CD4-positive, CD25-positive, alpha-beta regulatory T cell (primary cell): ENCODE measurements at places on chromosomes 3 and 15. TPM values are rescaled to one million over a fixed set of nuclear protein-coding genes. Genes with fewer than 3 reads are reported as not detected.
A peak's percentile ranks its signal among the peaks of the same experiment; 100 is the strongest.

GRCh38 chr3:194854659-194855390 lies 169.1 kb downstream of the FAM43A start:
- DNase-seq = no peak

DNA sequence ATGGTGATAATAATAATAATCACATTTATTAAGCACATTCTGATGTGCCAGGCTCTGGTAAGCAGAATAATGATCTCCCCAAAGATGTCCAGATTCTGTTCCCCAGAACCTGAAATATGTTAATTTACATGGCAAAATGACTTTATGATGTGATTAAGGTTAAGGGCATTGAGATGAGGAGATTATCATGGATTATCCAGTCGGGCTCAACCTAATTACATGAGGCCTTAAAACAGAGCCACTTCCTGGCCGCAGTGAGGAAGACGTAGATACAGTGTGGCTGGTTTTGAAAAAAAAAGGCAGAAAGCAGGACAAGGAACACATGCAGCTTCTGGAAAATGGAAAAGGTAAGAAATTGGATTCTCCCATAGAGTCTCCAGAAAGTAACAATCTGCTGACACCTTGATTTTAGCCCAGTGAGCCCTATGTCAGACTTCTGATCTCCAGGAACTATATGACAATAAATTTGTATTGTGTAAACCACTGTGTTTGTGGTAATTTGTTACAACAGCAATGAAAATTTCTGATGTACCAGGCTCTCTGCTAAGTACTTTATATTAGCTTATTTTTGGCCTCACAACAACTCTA lies 126.7 kb downstream of the ALCAM start:
- no peak for DNase-seq

GRCh38 chr15:26879706-26880105 lies 12.8 kb downstream of the GABRA5 start:
- no peak for DNase-seq

DNA sequence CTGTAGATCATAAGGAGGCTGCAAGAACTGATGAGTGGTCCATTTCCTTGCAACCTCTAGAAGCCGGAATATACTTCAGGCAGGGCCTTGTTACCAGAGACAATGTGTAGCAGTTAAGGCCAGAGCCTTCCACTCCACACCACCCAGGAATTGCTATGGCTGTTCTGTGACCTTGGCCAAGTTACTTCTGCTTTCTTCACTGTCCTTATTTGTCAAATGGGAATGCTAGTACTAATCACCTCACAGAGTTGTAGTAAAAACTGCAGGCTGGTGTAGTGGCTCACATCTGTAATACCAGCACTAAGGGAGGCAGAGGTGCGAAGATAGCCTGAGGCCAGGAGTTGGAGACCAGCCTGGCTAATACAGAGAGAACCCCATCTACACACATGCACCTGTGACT lies 28.7 kb upstream of the RPN1 start:
- DNase-seq = no peak

- DNase-seq = peak; percentile 47
These were observed 24.3 kb downstream of the NXPE3 start for GRCh38 chr3:101803173-101803782.

- DNase-seq = no peak
These were observed 124.2 kb downstream of the GHSR start for GRCh38 chr3:172323894-172324610.

GRCh38 chr3:81459733-81460132 lies 301.7 kb downstream of the GBE1 start:
- DNase-seq = no peak

DNA sequence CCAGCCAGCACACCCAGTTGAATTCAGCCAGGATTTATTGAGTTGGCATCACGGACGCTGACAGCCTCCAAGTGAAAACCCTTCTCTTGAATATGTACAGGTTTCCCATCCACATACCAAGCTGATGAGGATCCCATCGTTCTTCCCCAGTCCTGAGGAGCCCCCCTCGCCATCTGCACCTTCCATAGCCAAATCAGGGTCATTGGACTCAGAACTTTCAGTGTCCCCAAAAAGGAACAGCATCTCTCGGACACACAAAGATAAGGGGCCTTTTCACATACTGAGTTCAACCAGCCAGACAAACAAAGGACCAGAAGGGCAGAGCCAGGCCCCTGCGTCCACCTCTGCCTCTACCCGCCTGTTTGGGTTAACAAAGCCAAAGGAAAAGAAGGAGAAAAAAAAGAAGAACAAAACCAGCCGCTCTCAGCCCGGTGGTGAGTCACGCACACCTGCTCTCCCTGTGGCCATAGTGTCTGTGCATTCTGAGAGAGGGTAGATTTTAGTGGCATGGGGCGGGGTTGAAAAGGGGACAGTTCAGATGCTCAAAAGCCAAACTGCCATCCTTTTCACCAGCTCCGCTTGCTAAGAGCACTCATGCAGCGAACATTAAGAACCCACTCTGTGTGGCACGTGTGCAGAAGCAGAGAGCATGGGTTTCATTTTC lies 51.2 kb downstream of the KLHL25 start:
- DNase-seq = no peak

- DNase-seq = no peak
These were observed 49.5 kb downstream of the CRTC3 start for GRCh38 chr15:90579213-90579612.

DNA sequence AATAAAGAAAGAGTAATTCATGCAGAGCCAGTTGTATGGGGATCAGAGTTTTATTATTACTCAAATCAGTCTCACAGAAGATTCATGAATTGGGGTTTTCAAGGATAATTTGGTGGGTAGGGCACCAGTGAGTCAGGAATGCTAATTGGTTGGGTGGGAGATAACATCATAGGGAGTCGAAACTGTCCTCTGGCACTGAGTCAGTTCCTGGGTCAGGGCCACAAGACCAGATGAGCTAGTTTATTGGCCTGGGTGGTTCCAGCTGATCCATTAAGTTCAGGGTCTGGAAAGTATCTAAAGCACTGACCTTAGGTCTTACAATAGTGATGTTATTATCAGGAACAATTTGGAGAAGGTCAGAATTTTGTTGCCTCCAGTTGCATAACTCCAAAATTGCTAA lies 998.6 kb upstream of the EPHA6 start:
- no peak for DNase-seq

GRCh38 chr15:101542306-101543025 lies 53.0 kb upstream of the PCSK6 start:
- DNase-seq = no peak

DNA sequence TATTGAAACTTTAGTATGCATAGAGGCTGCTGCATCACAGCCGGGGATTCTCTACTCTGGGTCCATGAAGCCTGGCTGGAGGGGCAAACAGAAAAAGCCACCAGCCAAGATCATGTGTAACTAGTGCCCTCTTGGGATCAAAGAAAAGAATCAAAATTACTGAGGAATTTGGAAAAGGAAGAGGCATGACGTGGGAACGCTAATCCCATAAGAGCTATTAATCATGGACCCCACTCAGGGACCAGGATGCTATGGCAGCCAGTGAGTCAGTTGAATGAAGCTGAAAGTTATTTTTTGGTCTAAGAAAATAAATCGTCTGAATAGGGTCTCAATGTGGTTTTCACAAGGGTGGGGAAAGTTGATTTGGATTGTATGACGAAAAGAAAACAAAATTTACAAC lies 1165.1 kb downstream of the ROBO2 start:
- DNase-seq = no peak

- DNase-seq = no peak
These were observed 76.6 kb downstream of the AQP9 start for GRCh38 chr15:58214591-58215340.

DNA sequence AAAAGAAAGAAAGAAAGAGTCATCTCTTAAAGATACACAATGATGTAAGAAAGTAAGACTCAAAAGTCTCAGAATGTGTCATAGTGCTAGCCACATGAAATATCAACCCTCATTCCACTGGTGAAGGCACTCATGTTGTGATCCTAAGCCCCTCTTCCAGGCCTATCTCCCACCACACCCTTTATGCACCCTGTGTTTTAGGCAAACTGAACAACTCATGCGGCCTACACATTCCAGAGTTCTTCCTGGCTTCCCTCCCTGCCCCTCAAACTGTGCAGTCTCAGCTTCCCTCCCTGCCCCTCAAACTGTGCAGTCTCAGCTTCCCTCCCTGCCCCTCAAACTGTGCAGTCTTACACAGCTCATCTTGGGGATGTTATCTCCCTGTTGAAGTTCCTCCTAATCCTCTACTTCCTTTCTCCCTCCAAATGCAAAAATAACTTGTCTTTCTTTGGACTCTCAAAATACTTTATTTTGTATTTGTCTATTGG lies 69.0 kb upstream of the FNDC3B start:
- no peak for DNase-seq

- DNase-seq = no peak
These were observed 44.8 kb downstream of the KBTBD12 start for GRCh38 chr3:127959873-127960272.

DNA sequence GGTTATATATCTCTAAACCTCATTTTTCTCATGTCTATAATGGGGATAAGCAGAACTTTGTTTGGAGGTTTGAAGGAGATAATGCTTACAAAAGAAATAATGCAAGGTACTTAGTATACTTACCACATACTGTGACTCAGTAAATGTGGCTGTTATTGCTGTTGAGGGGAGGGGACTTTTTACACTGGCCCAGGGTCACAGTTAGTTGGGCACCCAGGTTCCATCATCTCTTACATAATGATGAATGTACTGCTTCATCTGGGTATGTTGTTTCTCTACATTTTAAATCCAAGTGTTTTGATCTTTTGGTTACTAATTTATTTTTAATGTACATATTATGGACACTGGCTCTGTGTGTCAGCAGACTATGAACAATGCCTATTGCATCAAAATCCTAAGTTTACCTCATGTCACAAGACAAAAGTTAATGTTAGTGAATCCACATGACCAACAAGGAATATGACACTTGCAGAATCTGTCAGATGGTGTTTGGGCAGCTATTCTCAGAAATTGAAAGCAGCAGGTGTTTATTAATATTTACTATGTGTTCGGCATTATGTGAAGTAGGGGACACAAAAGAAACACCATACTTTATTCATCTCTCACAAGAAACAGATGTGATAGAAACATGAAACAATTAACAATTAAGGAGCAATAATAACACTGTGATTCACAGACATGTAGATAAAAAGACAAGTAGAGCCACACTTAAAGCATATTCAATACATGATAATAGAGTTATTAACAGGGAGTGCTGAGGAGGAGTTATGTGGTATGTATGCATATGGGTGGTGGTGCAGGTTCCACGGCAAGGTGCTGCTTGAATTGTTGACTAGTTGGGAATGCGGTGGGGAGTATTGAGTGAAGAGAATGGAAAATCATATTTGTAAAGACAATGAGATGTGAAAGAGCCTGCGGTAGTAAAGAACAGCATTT lies 109.7 kb downstream of the GALK2 start:
- no peak for DNase-seq

DNA sequence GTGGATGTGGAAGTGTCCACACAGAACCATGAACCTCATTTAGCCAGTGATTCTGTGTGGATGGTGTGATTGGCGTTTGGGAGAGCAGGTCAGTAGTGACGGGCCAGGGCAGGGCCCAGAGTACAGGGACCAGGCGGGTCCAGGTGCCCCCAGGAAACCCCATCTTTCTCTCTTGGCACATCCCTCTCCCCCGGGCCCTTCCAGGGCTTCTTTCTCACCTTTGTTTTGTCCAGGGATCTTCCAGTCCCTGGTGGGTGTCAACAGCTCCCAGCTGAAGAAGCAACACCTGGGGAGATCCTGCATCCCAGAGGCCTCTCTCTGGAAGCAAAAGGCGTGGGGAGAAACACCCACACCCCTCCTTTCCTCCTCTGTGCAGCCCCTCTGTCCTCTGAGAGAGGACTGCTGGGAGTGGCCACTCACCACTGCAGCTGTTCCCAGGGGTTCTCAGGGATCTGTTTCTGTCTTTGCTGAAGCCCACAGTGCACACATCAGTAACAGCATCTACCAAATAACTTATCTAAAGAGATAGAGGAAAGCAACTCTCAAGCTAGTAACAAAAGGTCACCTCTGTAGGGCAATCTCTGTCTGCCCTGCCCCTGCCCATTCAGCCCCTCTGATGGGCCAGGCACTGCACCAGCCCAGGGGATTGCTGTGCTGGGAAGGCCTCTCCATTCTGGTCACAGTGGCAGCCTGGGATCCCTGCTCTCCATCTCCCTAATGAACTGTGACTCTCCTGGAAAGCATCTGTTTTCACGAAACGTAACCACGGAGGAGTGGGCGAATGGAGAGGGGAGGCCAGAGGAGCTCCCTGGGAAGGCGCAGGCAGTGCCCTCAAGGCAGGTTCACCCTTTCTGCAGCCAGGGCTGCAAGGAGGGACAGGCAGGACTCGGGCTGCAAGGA lies 98.3 kb upstream of the ALDH1A3 start:
- DNase-seq = no peak

GRCh38 chr15:99702895-99703602 lies 30.2 kb downstream of the LYSMD4 start:
- no peak for DNase-seq

GRCh38 chr15:35994876-35995275 lies 448.9 kb upstream of the DPH6 start:
- no peak for DNase-seq

- DNase-seq = peak; percentile 84
These were observed at the start of gene POMGNT2 for GRCh38 chr3:43105596-43106292. Gene POMGNT2, minus strand, starts transcription at chr3:43106079. Its CDS starts 24,648 bp downstream, at chr3:43081431.

DNA sequence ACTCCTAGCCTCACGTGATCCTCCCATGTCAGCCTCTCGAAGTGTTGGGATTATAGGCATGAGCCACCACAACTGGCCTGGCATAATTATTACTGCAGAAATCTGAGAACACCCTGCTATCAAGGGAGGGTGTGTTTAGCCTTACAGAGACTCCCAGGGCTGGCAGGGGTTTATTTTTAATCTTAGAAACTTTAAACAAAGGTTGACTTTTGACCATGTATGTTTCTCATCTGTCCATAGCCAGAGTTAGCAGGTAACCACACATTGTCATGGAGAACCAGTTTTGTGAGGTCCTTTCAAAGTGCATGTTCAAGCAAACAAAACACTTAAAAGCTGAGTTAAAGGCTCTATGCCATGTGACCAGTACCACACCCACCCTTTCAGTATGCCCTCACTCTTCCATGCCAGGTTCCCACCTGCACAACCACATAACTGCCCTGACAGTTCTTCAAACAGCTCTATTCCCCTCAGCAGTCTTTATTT lies 11.1 kb downstream of the SIAH2 start:
- DNase-seq = no peak

DNA sequence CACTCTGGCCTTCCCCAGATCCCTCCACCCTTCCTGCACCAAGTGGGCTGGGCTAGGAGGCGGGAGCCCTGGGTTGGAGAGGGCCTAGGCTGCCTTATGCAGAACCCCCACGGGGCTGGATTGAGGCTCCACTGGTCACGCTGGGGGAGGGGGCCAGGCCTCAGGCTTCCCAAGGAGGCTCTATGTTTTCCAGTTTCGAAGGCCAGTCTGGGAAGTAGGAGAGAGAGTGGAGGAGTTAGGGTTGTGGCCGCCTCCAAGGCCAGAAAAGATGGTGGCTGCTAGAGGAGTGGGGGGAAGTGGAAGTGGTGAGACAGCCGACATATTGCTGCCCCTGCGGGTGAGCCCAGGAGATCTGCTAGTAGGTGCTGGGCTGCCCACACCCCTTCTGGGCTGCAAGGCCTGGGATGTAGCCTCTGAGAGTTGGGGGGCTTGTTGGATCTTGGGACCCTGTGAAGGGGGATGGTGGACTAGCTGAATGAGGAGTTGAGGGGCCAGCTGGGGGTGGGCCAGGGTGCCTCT lies 1.2 kb downstream of the GNAI2 start:
- DNase-seq = no peak

UQCRC1 gene
- polyA plus RNA-seq = 234 TPM

ROPN1 gene
- polyA plus RNA-seq = not detected

MYRIP gene
- not detected for polyA plus RNA-seq

GOLGA8A gene
- polyA plus RNA-seq = 4.6 TPM

GOLGA6B gene
- not detected for polyA plus RNA-seq

CELF6 gene
- polyA plus RNA-seq = not detected

BTLA gene
- 5.3 TPM for polyA plus RNA-seq

SLC24A5 gene
- polyA plus RNA-seq = not detected

SLC9C1 gene
- polyA plus RNA-seq = not detected

SERPINI2 gene
- not detected for polyA plus RNA-seq

LSAMP gene
- polyA plus RNA-seq = not detected

ADGRG7 gene
- not detected for polyA plus RNA-seq
